ENCODE measurements at places on chromosomes 3 and 15.
A peak's percentile ranks its signal among the peaks of the same experiment; 100 is the strongest.

- no peak for DNase-seq
Observed at GRCh38 chr3:64559588-64559987, 128.2 kb downstream of the ADAMTS9 start.

DNA sequence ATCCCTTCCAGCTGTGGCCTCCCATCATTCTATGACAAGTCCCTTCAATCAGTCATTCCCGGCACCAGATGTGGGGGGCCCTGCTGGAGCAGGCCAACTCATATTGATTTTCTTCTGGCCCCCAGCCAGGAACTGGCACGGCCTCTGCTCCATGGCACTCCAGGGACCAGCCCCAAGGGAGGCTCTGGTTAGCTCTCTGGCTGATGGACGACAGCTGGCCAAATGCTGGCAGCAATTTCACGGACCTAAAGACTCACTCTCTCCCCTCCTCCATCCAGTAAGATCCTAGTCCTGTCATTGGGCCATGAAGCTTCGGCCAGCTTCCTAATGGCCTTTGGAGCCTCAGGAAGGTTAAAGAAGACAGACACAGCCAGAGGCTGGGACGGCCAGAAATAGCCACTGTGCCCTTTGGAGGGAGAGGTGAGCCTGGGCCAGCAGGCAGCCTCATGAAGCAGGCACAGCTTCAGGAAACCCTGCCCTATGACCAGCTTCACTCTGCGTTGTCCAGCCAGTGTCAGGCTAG, 131.0 kb downstream of the MEX3B start:
- no peak for DNase-seq

- no peak for DNase-seq
Observed at GRCh38 chr3:195031574-195032003, 239.4 kb downstream of the XXYLT1 start.

- DNase-seq = no peak
Observed at GRCh38 chr3:87270908-87271700, 5.3 kb downstream of the POU1F1 start.

DNA sequence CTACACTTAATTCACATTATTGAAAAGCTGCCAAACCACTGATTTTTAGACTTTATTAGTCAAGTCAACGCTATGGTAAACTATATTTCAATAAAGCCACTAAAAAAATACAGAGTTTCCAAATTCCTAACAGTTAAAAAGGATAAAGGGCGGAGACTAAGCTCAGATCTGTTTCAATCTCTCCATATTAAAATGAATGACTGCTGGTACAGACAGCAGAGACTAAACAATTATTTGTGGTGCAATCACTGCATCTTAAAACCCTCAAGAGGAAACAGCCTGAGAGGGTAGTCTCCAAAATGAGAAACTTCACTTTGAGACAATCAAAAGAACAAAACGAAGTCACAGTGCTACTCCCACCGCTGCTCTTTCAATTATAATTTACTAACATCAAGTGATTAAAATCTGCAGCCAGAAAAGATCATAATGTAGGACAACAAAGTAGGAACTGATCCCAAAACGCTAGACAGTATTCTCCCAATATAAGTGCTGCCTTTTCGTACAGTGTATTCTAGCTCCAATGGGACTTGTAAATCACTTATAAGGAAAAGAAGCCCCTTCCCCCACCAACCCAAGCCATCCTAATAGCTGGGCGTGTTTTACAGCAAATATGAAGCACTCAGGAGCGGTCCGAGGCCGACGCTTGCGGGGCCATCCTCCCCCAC, 1.2 kb downstream of the UBP1 start:
- DNase-seq = no peak

DNA sequence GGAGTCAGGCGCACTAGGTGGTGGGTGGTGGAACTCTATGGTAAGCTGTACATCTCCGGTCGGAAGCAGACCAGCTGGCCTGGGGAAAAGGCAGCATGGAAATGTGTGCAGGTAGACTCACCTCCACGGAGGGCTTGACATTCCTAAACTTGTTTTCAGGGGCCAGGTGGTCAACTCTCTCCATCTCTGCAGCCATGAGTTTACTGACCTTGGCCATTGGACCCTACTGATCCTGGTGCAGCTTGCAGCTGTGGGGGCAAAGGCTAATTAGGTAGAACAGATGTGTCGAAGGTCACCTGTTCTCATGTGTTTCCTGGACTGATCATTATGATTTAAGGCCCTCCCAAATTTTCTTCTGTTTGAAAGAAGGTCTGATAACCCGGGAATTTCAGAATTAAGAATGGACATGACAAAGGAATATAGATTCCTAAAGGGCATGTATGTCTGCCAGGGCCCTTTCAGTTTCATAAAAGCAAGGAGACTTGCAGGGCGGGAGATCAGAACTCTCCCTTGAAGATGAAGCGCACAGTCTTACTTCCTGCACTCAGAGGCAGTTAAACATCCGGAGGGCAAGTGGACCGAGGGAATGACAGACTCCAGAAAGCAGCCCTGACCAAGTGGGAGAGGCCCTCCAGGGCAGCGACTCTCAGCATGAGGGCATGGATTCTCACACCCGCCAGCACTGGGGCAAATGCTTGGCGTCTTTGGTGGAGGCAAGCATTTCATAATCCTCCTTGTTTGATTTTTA, 56.1 kb upstream of the CMTM7 start:
- no peak for DNase-seq

- no peak for DNase-seq
Observed at GRCh38 chr3:60844256-60844655, 407.0 kb downstream of the FHIT start.

- DNase-seq = no peak
Observed at GRCh38 chr15:68241088-68241935, 11.8 kb upstream of the CLN6 start.

DNA sequence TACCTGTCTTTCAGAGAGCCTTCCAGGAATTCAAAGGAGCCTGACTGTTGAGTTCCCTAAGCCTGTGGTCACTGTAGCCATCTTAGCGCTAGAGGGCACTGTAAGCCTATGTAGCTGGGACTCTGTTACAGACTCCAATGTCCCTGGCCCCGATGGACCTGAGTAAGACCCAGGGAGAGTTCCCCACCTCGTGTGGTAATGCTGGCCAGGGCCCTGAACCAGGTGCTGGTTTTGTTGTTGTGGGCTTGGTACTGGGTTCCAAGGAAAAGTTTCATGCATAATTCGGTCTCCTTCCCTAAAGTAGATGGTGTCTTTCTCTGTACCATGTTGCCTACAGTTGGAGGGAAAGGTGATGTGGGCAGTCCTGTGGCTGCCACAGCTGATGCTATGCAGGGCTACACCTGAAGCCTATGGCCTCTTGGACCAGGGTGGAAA, 32.4 kb downstream of the CDAN1 start:
- DNase-seq = peak; percentile 59

GRCh38 chr3:71384388-71384787, 199.1 kb downstream of the FOXP1 start:
- no peak for DNase-seq

DNA sequence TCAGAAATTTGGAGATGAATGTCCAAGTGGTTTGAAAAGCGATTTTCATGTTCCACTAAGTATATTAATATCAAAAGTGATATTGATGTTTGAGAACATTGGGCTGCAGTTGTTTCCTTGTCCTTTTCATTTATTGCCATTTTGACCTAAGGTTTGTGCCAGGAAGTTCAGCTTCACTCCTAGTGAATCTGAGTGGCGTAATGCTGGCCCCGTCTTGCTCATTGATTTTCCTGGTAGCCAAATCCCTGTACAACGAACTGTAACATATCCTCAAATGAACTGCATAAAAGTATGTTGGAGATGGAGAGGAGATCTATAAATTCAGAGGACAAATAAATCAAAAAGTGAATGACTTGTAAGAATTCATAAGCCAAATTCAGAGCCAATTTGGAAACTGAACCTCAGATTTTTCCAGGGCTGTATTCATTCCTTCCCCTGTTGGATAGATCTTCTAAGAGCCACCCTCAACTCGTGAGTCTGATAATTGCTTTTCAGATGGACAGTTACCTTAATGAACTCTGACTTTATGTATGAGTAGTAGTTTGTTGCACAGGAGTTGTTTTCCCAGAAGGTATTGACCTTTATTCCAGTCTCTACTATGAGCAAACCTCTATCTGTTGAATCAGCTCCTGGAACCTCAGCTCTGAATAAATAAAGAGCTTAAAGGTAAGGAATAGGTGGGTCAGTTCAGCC, 72.8 kb downstream of the ITPR1 start:
- no peak for DNase-seq

DNA sequence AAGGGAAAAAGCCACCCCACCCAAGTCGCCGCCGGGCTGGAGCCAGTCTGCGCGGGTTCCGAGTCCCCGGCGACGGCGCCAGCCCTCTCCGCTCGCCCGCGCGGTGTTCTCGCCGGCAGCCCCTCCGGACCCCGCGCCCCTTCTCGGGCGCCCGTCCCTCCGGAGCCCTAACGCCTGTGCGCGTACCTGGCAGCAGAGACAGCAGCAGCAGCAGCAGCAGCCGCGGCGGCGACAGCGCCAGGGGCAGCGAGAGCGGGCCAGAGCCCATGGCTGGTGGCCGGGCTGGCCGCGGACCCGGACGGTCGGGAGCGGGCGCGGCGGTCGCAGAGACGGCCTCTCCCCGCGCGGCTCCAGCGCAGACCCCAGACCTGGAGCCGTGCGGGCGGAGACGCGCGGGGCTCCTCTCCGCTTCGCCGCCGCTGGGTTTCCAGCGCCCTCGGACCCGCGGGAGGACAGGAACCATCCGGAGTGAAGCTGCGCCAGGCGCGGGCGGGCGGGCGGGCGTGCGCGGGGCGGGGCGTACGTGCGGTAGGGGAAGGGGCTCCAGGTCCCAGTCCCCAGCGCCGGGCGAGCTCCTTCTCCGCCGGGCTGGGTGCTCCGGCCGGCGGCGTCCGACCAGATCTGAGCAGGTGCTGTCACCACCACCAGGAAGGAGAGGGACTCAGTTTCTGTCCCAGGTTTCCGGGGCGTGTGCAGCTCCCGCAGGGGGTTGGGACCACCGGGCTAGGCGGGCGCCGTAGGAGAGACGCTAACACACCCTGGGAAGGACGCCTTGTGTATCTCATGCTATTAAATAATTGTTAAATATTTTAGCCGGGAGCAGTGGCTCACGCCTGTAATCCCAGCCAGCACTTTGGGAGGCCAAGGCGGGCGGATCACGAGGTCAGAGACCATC, at the start of gene CHRNA3:
TSS of gene CHRNA3 (minus strand) at position 470 of the 895 bp plus-strand sequence. CDS start at position 268, 202 bp downstream.
- no peak for DNase-seq

GRCh38 chr3:155512867-155513261, 219.4 kb upstream of the STRIT1 start:
- no peak for DNase-seq

- no peak for DNase-seq
Observed at GRCh38 chr3:154981664-154982063, 98.5 kb upstream of the MME start.

DNA sequence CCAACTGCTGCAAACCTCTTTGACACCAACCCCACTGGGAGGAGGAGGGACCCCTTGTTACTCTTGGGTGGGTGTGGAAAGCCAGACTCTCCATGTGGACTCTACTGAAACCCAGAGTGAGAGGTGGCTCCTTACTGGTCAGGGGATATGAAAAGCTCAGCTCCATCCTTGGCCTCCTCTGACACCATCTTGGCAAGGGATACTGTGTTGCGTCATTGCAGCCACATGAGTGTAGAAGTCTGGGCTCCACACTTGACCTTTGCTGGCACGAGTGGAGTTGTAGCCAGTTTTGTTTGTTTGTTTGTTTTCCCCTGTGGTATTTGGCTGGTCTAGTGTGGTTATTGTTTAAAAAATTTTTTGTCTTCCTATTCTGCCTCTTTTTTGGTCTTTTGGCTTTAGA, 289.1 kb downstream of the GAP43 start:
- DNase-seq = no peak

DNA sequence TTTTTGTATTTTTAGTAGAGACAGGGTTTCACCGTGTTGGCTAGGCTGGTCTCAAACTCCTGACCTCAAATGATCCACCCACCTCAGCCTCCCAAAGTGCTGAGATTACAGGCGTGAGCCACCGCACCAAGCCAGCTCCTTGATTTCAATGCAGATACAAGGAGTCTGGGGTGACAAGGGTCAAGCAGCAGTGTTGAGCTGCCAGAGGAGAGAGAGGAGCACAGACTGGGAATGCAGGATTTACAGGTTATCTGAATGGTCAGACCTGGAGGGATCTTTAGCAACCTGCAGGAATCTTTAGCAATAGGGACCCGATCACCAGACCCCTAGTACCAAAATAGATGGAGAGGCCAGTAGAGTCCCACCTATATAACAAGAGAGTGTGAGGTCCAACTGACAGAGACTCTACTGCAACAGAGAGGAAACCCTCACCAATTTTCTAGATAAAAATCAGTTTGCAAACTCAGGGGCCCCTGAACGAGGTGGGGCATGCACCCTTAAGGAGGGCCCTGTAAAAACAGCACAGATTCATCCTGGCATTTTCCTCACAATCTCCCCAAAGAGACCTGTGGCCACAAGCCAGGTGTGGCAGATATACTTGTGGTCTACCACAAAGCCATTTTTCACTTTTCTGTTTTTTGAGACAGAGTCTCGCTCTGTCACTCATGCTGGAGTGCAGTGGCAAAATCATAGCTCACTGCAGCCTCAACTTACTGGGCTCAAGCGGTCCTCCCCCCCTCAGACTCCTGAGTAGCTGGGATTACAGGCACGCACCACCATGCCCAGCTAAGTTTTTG, 10.7 kb upstream of the SHISA5 start:
- peak; percentile 48 for DNase-seq

DNA sequence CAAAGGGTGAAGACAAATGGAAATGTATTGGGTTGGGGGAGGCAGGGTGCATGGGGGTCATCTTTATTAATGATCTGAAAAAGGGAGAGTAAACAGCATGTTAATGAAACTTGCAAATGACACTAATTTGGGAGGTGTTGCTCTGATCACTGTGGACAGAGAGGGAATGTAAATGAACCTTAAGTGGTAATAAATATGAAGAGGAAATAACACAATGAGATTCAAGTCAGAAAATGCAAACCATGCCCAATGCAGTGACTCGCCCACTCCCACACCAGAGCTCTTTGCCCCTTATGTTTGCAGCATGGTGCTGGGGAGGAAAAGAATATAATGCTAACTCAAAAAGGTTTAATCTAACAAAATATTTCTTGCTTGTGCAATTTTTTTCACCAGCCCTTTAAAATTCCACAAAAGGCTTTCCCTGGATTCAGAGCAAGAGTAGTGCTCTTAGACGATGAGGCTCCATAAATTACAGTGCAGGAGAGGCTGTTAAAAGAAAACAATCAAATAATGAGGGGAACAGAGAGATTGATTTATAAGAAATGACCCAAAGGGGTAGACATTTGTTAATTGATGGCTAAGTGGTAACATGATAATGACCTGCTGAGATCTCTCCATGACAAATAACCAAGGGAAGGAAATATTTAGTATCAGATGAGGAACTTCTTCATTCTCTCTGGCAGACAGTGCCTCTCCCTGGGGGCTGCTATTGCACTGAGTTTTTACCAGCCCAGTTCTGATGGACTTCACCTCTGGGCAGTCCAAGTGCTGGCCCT, 210.0 kb upstream of the PPP2R3A start:
- DNase-seq = no peak

DNA sequence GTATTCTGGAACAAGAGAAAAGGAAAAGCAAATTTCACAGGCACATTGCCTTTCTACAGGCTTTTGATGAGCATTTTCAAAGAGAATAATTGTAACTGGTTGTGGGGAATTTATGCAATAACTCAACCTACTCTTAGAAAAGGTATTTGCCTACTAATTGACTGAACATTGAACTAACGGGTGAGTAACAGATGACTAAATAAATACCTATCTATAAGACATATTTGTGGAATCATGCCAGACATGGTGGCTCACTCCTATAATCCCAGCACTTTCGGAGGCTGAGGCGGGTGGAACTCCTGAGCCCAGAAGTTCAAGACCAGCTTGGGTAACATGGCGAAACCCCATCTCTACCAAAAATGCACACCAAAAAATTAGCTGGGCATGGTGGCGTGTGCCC, 367.7 kb downstream of the CGGBP1 start:
- no peak for DNase-seq
